ENCODE measurements at places on chromosomes 5 and 9. TPM values are rescaled to one million over a fixed set of nuclear protein-coding genes. Genes with fewer than 3 reads are reported as not detected.

PRDM9 gene
- not detected for polyA plus RNA-seq

FOXD4 gene
- not detected for polyA plus RNA-seq

ZNG1F gene
- 3.0 TPM for polyA plus RNA-seq

AHRR gene
- 0.23 TPM for polyA plus RNA-seq

PCDHGA11 gene
- polyA plus RNA-seq: not detected

CDH9 gene
- polyA plus RNA-seq: not detected

COL15A1 gene
- polyA plus RNA-seq: not detected

DIRAS2 gene
- not detected for polyA plus RNA-seq

OTULINL gene
- 38.3 TPM for polyA plus RNA-seq

MARCOL gene
- not detected for polyA plus RNA-seq

PCDHA13 gene
- not detected for polyA plus RNA-seq

POC5 gene
- polyA plus RNA-seq: 6.8 TPM

MYOT gene
- polyA plus RNA-seq: not detected

NOL6 gene
- 29.2 TPM for polyA plus RNA-seq

RETREG1 gene
- polyA plus RNA-seq: 126 TPM

DOK3 gene
- not detected for polyA plus RNA-seq

MUSK gene
- polyA plus RNA-seq: not detected

CORO2A gene
- 11.7 TPM for polyA plus RNA-seq

CDKN2B-AS1 gene
- polyA plus RNA-seq: not detected

STKLD1 gene
- not detected for polyA plus RNA-seq

ZNF462 gene
- not detected for polyA plus RNA-seq

ANKRD55 gene
- polyA plus RNA-seq: 1.6 TPM

PCSK1 gene
- not detected for polyA plus RNA-seq

TTC16 gene
- 3.0 TPM for polyA plus RNA-seq
